ENCODE measurements at places on chromosomes 12 and 14. TPM values are rescaled to one million over a fixed set of nuclear protein-coding genes. Genes with fewer than 3 reads are reported as not detected.

- no peak for DNase-seq
Measured at GRCh38 chr12:52952076-52952801, 3.3 kb downstream of the KRT18 start.

DNA sequence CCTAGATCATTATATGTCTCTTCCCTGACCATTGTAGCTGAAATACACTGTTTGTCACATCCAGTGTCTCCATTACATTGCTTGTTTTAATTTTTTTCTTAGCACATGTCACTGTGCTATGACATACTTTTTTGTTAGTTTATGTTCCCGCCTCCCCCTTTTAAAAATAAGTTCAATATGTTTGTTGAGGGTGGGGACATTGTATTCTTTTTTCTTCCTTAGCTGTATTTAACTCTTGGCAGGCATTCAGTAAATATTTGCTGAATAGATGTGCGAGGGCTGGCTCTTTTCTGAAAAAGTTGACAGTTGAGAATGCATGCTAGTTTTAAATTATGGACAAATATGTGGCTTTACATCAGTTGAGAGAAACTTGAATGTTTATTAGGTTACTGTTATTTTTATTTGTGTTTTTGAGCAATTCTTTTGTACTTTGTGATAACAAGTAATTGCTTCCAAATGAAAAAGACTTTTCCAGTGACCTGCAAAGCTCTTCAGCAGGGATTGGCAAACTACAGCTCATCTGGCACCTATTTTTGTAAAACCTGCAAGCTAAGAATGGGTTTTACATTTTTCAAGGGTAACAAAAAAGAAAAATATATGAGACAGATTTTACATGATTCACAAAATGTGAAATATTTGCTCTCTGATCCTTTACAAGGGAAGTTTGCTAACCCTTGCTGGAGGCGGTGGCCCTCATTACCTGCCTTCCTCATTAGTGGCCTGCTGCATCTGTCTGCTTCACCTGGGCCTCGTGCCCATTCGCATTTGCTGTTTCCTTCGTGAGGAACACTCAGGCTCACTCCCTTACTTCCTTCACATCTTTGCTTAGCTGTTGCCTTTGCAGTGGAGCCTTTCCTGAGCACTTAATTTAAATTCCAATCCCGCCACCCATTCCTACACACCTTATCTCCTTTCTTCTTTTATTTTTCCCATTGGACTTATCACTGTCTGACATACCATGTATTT lies 229.4 kb downstream of the ERC1 start:
- no peak for DNase-seq

DNA sequence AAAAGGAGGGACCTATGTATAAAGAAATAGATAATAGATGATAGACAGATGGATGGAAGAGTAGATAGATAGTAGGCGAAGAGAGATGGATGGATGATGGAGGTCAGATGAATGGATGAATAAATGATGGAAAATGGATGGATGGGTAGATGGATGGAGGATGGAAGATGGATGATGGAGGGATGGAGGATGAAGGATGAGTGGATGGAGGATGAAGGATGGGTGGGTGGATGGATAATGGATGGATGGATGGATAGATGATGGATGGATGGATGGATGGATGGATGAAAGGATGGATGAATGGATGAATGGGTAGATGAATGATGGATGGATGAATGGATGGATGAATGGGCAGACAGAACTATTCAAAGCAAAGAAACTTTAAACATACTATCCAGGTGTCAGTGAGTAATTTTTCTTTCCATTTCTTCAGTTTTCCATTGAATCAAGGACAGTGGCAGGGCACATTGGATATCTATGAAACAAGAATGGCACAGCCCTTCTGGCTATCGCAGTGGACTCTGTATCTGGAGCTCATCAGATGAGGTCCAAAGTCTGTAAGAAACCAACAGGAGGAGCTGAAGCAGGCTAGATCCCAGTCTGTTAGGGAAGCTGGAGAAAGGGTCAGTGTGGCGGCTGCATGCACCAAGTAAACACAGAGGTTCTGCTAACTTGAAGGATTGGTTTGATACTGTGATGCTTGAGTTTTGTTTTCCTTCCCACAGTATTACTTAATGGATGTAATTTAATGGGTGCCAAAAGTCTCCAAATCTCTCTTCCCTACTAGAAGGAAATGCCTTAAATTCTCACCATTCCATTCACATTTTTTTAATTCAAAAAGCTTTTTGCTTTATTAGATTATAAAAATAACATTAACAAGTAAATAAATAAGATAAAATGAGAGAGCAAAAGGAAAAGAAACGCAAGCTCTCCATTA lies 18.1 kb upstream of the MED13L start:
- DNase-seq: no peak

DNA sequence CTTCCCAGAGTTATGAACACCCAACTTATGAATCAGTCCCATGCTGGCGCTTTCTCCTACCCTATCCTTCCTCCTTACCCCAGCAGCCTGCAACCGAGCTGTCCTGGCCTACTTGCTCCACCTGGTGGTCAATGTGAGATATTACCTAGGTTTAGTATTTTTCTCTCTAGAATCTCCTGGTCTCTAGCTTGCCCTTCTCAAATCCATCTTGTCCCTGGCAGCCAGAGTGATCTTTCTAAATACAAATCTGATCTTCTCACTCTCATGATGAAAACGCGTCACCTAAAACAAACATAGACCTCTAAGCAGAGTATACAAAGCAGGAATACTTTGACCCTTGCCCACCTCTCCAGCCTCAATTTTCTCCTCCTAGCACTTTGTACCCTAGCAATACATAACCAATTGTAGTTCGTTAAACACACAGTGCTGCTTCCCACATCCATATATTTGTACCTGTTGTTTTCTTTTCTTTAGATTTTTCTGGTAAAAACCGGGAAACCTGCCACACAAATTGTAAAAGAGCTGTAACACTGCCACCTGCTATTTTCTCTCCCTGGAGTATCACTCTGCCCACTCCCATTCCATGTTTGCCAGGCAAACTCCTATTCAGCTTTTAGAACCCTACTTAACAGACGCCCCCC lies 20.0 kb upstream of the TCP11L2 start:
- no peak for DNase-seq

- no peak for DNase-seq
Measured at GRCh38 chr12:53719649-53720048, 7.6 kb downstream of the CALCOCO1 start.

DNA sequence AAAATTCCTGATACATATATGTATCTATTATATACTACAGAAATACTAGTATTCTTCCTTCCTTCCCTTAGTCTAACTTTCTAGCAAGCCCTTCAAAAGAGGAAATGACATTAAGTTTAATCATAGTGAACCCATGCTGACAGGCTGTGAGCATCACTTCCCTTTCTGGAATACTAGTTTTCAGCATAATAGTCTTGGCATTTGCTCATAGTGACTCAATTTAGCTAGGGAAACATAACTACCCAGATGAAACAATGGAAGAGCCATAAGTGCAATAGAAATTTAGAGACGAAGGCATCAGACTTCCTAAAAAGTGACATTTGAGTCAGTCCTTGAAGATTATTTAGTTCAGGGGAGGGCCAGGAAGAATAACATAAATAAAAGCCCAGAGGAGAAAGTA lies 184.5 kb upstream of the CRY1 start:
- no peak for DNase-seq

- DNase-seq: no peak
Measured at GRCh38 chr12:116922194-116922897, 11.6 kb downstream of the FBXW8 start.

- DNase-seq: no peak
Measured at GRCh38 chr12:50195832-50196231, 28.7 kb upstream of the CERS5 start.

DNA sequence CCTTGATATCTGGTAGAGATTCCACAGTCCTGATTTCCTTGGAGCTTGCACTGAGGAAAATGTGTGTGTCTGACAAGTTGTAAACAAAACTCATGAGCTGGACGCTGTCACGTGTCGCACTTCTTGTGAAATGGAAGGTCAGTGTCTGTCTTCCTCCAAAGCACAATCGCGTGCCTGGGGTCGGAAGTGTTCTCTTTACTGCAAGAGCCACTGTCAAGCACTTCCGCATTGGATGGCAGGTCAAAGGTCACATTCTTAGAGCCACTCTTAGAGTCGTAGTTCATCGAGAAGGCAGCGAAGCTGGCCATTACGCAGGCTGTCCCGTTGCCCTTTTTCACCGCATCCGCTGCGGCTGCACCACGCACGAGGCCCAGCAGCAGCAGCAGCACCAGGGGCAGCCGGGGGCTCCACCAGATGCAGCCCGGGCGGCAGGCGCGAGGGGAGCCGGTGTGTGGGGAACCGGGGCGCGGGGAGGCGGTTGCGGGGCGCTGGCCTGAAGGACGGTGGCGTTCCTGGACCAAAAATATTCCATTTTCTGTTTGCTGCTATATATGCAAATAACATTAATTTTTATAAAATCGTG lies 45.0 kb downstream of the LRTM2 start:
- no peak for DNase-seq

DNA sequence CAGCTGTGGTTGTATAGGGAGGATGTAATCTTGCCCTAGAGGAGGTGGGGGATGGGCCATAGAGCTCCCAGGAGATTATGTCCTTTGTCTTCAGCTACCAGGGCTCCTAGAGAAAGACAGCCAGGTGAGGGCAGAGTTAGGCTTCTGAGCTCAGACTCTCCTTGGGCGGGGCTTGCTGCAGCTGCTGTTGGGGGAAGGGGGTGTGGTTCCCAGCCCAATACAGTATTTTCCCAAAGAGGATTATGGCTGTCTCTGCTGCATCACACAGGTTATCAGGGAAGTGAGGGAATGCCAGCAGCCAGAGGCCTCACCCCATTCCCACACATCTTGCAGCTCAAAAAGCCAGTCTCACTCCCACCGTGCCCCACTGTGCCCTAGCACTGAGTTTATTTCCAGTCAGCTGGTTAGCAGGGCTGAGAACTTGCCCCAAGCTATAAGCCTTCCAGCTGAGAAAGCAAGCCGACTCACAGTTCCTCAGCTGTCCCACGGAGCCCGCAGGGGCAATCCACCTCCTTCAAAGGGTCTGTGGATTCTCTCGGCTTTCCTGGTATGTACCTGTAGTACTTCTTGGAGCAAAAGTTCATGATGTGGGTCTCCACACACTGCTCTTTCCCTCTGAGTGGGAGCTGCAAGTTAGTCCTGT lies 217.3 kb upstream of the CPNE8 start:
- DNase-seq: no peak

GRCh38 chr12:84016956-84017355 lies 895.6 kb downstream of the SLC6A15 start:
- no peak for DNase-seq

DNA sequence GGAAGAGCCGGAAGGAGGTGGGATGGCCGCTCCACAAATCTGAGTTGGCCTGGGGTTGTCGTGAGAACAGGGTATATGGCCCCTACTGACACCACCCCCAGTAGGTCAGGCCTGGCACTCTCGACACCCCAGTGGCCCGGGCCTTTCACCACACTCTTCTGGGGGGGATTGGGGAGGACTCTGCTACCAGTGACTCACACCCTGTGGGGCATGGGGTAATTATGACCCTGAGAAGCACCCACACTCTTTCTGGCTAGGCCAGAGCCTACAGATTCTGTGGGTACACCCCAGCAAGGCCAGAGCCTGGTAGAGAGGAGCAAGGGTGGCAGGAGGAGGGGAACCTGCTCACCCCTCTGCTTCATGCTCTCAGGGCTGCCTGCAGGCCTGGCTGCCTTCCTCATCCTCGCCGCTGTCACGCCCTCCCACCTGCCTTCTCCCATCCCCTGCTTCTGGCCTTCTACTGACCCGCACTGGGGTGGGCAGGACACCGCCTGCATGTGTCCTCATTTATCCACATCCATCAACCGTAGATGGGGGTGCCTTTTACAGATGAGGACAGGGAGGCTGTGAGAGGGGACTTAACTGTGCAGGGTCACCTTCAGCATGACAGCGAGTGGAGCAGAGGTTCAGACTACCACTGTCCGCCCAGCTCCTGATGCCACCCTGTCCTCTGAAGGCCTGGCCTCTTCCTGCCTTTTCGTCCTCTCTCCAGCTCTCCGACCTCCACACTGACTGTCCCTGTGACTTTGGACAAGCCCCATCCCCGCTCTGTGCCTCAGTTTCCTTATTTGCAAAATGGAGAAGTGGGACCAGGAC lies 18.4 kb downstream of the ASB2 start:
- DNase-seq: no peak

- DNase-seq: no peak
Measured at GRCh38 chr12:126163984-126164383, 1098.7 kb downstream of the AACS start.

- DNase-seq: no peak
Measured at GRCh38 chr12:42422785-42423184, 96.8 kb downstream of the PPHLN1 start.

- no peak for DNase-seq
Measured at GRCh38 chr12:130438711-130439110, 101.0 kb downstream of the PIWIL1 start.

DNA sequence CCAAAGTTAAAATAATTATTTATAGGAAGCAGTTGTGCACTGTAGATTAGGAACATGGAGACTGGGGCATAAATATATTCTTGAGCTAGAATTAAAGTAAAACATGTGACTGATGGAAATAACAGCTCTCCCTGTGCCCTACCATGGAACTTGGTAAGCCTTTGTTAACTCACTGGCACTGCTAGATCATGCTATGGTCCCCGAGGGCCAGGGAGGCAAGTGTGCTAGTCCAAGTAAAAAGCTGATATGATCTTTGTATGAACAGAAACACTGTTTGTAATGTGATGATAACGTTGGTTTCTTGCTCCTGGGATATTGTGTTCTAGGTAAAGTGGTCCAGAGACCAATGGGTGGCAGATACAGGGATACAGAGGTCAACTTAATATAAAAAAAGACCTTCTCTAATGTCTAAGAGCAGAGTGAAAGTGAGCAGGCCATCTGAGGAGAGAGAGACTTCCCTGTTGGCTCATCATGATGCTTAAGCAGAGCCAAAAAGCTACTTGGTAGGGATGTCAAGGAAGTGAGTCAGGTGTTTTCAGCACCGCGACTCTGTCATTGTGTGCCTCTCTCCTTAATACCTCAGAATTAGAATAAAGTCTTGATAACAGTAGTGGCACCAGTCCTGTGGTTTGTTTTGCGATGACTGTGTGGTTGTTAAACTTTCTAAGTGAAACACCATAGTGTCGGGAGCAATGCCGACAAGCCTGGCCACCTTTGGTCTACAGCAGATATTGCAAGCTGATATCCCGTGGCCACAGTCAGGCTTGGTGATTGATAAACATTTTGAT lies 27.6 kb downstream of the BICD1 start:
- DNase-seq: no peak

- no peak for DNase-seq
Measured at GRCh38 chr14:90105756-90106155, 44.0 kb downstream of the KCNK13 start.

- no peak for DNase-seq
Measured at GRCh38 chr14:96090441-96091148, 51.4 kb downstream of the C14orf132 start.

GRCh38 chr14:24196071-24197055 lies 1.1 kb upstream of the TM9SF1 start:
- DNase-seq: no peak

GRCh38 chr12:95271465-95271864 lies 53.9 kb downstream of the VEZT start:
- no peak for DNase-seq

The KCNK10 gene
- 0.25 TPM for total RNA-seq

The HOXC12 gene
- not detected for total RNA-seq

The CIDEB gene
- 16.0 TPM for total RNA-seq

The RFX4 gene
- total RNA-seq: not detected

The AKAP5 gene
- total RNA-seq: 0.49 TPM

The GPD1 gene
- 65.3 TPM for total RNA-seq
